ENCODE measurements at places on chromosomes 12 and 14.
A peak's percentile ranks its signal among the peaks of the same experiment; 100 is the strongest.

- H3K27me3 ChIP-seq: no peaks in the 10 kb centered on the region
- no peak overlapping the region for H3K4me3 ChIP-seq
- DNase-seq: no peak
- no peaks in the 10 kb centered on the region for H3K4me1 ChIP-seq
Measured at GRCh38 chr12:80413462-80413861, 30.6 kb upstream of the PTPRQ start.

DNA sequence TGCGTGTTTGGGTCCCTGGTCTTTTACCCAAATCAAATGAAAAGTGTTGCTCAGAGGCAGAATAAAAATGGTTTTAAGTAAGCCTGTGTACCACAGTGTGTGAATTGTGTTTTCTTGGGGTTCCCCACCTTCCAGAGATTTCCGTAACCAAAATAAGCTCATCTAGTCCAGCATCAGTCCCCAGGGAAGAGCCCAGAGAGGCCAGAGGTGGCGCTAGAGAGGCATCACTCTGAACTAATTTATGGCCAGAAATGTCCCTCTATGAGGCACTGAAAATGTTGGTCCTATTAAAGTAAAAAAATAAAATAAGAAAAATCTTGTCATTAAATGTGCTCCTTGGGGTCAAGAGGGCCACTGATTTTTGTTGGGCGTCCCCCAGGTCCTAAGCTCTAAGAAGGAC, 24.9 kb upstream of the PRKAB1 start:
- no peaks in the 10 kb centered on the region for H3K4me1 ChIP-seq
- no peak overlapping the region for H3K27ac ChIP-seq
- H3K27me3 ChIP-seq: peaks cover 54% of the 10 kb centered on the region

- H3K4me3 ChIP-seq: peak overlapping the region; percentile 59
- H3K27me3 ChIP-seq: no peaks in the 10 kb centered on the region
- peak overlapping the region; percentile 86 for H3K27ac ChIP-seq
- peaks cover 18% of the 10 kb centered on the region for H3K36me3 ChIP-seq
- no peak for DNase-seq
- H3K4me1 ChIP-seq: peaks cover 58% of the 10 kb centered on the region
Measured at GRCh38 chr14:102805371-102805891, 28.2 kb downstream of the TRAF3 start.

DNA sequence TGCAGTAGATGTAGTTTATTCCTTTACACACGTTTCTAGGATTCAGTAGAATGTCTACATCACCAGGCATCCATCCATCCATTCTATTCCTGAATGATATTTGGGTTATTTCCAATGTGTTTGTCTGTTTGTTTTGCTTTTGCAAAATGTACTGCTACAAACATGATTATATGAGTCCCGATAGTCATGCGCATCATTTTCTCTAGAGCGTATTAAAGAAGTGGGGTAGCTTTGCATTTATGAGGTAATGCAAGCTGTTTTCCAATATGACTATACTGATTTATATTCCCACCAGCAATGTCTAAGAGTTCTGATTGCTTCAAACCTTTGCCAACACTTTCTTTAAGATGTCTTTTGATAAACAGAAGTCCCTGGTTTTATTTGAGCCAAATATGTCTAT, 253.2 kb downstream of the NOVA1 start:
- H3K27ac ChIP-seq: no peak overlapping the region
- DNase-seq: no peak

DNA sequence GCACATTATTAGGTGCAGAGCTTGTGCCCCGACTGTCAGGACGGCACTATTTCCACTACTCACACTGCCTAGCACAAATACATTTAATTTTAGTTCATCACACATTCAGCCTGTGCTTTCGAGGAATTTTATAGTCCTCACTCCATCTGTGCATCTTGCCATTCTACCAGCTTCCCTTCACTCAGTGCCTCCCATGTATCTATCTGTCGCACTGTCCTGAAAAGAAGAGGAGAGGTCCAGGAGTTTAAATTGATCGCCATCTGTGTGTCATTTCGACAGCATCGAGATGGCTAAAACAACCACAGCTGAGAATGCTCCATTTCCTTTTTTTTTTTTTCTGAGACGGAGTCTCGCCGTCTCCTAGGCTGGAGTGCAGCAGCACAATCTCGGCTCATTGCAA, 97.6 kb upstream of the FOXN3 start:
- H3K27ac ChIP-seq: no peak overlapping the region
- peaks cover 63% of the 10 kb centered on the region for H3K4me1 ChIP-seq
- H3K27me3 ChIP-seq: no peaks in the 10 kb centered on the region
- DNase-seq: no peak
- H3K36me3 ChIP-seq: peaks cover 21% of the 10 kb centered on the region

GRCh38 chr14:31560759-31561154, 447 bp upstream of the NUBPL start:
- H3K36me3 ChIP-seq: peaks cover 14% of the 10 kb centered on the region
- peaks cover 31% of the 10 kb centered on the region for H3K27me3 ChIP-seq
- peaks cover 27% of the 10 kb centered on the region for H3K4me1 ChIP-seq
- no peak for DNase-seq

DNA sequence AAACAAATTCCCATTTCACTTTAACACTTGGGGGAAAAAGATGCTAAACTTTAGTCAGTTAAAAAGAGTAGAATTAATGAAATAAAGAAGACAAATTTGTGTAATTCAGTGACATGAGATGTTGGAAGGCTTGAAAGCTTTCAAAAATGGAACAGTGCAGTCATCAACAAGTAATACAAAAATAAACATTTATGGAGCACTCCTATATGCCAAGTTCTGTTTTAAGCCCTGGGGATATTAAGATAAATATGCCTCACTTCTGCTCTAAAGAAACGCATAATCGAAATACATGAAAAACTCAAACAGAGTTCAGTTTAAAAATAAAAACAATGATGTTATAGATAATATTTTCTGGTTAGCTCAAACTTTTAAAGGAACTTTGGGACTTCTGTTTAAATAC, 93.0 kb downstream of the KCNH5 start:
- no peaks in the 10 kb centered on the region for H3K27me3 ChIP-seq
- H3K4me1 ChIP-seq: no peaks in the 10 kb centered on the region
- H3K27ac ChIP-seq: no peak overlapping the region
- no peak overlapping the region for H3K4me3 ChIP-seq
- no peaks in the 10 kb centered on the region for H3K36me3 ChIP-seq
- no peak for DNase-seq

GRCh38 chr14:71332476-71332875, 425.2 kb downstream of the PCNX1 start:
- no peaks in the 10 kb centered on the region for H3K27me3 ChIP-seq
- H3K36me3 ChIP-seq: peaks cover 7% of the 10 kb centered on the region
- no peak for DNase-seq
- no peak overlapping the region for H3K27ac ChIP-seq
- H3K4me3 ChIP-seq: no peak overlapping the region

DNA sequence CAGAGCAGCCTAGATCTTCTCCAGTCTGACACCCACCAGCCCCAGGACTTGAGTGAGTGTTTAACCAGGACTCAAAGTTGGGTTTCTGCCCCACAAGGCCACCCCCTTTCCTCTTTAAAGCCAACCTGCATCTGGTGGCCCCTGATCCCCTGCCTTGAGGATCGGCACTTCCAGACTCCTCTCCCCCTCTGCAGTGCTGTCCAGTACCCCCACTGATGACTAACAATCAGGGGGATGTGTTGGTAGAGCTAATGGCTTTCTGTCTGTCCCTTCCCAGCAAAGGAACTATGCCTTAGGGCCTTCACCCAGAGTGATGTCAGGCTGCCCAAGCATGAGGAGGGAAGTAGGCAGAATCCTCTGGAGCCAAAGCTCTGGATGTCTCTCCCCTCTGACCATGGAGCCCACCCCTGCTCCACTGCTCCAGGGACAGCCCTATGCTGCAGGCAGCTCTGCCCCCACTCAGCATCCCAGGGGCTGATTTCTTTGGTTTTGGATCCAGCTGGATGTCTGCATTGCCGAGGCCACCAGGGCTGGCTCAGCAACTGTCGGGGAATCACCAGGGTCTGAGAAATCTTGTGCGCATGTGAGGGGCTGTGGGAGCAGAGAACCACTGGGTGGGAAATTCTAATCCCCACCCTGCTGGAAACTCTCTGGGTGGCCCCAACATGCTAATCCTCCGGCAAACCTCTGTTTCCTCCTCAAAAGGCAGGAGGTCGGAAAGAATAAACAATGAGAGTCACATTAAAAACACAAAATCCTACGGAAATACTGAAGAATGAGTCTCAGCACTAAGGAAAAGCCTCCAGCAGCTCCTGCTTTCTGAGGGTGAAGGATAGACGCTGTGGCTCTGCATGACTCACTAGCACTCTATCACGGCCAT, 42.9 kb downstream of the DAD1 start:
- DNase-seq: no peak
- H3K36me3 ChIP-seq: peaks cover 97% of the 10 kb centered on the region
- H3K4me1 ChIP-seq: peaks cover 96% of the 10 kb centered on the region

DNA sequence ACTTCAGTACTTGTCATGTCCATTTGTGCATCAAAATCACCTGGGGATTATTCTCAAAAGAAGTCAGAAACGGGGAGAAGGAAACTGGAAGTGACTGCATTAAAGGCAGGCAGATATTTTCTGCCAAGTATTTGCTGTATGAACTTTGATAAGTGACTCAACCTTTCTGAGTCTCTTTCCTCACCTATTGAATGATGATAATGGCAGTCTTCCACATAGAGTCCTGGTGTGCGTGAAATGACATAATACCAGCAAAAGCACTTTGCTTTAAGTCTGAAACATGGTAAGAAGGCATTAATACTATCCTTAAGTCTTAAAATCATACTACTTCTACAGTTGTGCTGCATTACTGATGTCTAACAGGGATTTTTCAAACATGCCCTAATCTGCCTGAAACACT, 278.5 kb downstream of the ADAMTS20 start:
- DNase-seq: no peak
- no peaks in the 10 kb centered on the region for H3K27me3 ChIP-seq
- H3K4me1 ChIP-seq: no peaks in the 10 kb centered on the region
- no peak overlapping the region for H3K27ac ChIP-seq

- H3K27me3 ChIP-seq: no peaks in the 10 kb centered on the region
- peaks cover 1% of the 10 kb centered on the region for H3K36me3 ChIP-seq
- no peak for DNase-seq
- peaks cover 28% of the 10 kb centered on the region for H3K4me1 ChIP-seq
- H3K27ac ChIP-seq: no peak overlapping the region
Measured at GRCh38 chr12:113075137-113075683, 18.7 kb downstream of the DTX1 start.

GRCh38 chr12:124296916-124297351, 2.0 kb downstream of the RFLNA start:
- peaks cover 79% of the 10 kb centered on the region for H3K27me3 ChIP-seq
- H3K4me3 ChIP-seq: no peak overlapping the region
- H3K36me3 ChIP-seq: peaks cover 3% of the 10 kb centered on the region
- H3K4me1 ChIP-seq: no peaks in the 10 kb centered on the region
- DNase-seq: no peak
- no peak overlapping the region for H3K27ac ChIP-seq

DNA sequence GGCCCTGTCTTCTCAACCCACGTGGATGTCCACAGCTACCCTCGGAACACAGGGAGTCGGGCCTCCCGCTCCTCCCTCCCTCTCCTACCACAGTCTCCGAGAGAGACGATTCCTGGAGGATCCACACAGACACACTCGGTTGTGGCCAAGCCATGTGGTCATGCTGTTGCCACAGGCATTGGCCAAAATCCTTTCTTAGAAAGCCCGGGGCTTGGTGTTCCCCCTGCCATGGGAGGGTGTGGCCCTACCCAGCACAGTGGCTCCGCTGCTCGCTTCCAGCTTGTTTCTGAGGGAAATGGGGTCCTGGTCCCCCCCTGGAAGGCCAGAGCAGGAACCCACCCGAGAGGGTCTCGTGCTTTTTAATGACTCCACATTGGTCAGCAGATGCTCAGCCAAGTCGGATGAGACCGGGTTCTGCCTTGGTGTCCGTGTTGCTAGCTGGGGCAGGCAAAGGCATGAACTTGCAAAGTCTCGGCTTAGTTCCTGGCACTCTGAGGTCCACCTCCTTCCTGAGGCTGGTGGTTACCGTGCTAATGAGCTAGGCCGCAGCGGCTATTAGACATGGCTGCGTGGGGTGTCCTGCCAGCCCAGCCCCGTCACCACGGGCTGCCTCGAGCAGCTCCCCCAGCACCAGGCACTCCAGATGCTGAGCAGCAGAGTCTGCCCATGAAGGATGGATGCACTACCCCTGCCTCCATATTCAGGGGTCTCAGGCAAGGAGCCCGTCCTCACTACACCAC, 46.8 kb upstream of the MEG3 start:
- no peaks in the 10 kb centered on the region for H3K4me1 ChIP-seq
- no peaks in the 10 kb centered on the region for H3K36me3 ChIP-seq
- H3K27me3 ChIP-seq: peaks cover 28% of the 10 kb centered on the region
- no peak overlapping the region for H3K4me3 ChIP-seq

DNA sequence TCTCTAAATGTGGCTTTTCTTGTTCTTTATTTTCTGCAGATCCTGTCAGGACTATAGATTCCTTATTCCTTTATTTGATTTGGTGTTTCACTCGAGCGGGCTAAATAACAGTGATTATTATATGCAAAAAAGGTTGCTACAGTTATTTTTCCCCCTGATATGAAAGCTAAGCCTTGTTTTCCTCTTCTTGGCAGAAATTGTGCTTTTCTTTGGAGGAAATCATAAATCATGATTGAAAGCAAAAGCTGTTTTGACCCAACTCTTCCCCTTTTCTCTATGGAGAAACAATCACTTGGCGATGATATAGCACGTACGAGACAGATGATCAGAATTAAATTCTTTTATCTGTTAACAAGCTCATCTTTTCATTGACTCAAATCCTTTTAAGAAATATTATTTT, 31.4 kb downstream of the PPFIBP1 start:
- no peaks in the 10 kb centered on the region for H3K36me3 ChIP-seq
- no peak overlapping the region for H3K27ac ChIP-seq
- DNase-seq: no peak
- no peak overlapping the region for H3K4me3 ChIP-seq

- H3K4me1 ChIP-seq: peaks cover 7% of the 10 kb centered on the region
- H3K36me3 ChIP-seq: peaks cover 13% of the 10 kb centered on the region
- H3K4me3 ChIP-seq: no peak overlapping the region
- H3K27me3 ChIP-seq: no peaks in the 10 kb centered on the region
- peak overlapping the region; percentile 17 for H3K27ac ChIP-seq
Measured at GRCh38 chr14:95425369-95426115, 90.9 kb downstream of the SYNE3 start.

- H3K27ac ChIP-seq: no peak overlapping the region
- DNase-seq: no peak
- no peaks in the 10 kb centered on the region for H3K36me3 ChIP-seq
- H3K4me3 ChIP-seq: no peak overlapping the region
Measured at GRCh38 chr14:102249041-102249440, 55.9 kb downstream of the MOK start.

DNA sequence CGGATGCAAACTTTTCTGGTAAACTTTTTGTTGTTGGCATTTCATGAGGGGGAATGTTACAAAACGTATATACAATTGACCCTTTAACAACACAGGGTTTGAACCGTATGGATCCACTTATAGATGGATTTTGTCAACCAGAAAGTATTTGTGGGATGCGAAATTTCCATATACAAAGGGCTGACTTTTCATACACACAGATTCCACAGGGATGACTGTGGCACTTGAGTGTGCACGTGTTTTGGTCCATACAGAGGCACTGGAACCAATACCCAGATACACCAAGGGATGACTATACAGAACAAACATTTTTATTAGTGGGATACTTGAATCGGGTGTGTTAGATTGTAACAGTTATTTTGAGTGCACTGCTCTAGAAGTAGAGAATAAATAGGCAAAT, 29.8 kb upstream of the CCT2 start:
- peaks cover 20% of the 10 kb centered on the region for H3K4me1 ChIP-seq
- peaks cover 3% of the 10 kb centered on the region for H3K36me3 ChIP-seq
- H3K27ac ChIP-seq: no peak overlapping the region
- DNase-seq: no peak

- no peak overlapping the region for H3K4me3 ChIP-seq
- H3K4me1 ChIP-seq: peaks cover 22% of the 10 kb centered on the region
- H3K36me3 ChIP-seq: no peaks in the 10 kb centered on the region
- H3K27ac ChIP-seq: no peak overlapping the region
Measured at GRCh38 chr12:6370994-6371754, 4.2 kb downstream of the SCNN1A start.

- no peaks in the 10 kb centered on the region for H3K4me1 ChIP-seq
- no peak for DNase-seq
- no peaks in the 10 kb centered on the region for H3K36me3 ChIP-seq
Measured at GRCh38 chr14:105908481-105908911, 382.1 kb downstream of the TMEM121 start.
